ENCODE measurements at places on chromosomes 5 and 9.
A peak's percentile ranks its signal among the peaks of the same experiment; 100 is the strongest.

GRCh38 chr5:132220491-132220890, 7.2 kb downstream of the P4HA2 start:
- no peak for DNase-seq

- DNase-seq = no peak
Measured at GRCh38 chr9:84061613-84062193, 81.1 kb downstream of the RMI1 start.

- DNase-seq = no peak
Measured at GRCh38 chr9:113223963-113224362, 2.6 kb downstream of the SLC31A1 start.

GRCh38 chr9:22256381-22256780, 190.2 kb upstream of the DMRTA1 start:
- no peak for DNase-seq

DNA sequence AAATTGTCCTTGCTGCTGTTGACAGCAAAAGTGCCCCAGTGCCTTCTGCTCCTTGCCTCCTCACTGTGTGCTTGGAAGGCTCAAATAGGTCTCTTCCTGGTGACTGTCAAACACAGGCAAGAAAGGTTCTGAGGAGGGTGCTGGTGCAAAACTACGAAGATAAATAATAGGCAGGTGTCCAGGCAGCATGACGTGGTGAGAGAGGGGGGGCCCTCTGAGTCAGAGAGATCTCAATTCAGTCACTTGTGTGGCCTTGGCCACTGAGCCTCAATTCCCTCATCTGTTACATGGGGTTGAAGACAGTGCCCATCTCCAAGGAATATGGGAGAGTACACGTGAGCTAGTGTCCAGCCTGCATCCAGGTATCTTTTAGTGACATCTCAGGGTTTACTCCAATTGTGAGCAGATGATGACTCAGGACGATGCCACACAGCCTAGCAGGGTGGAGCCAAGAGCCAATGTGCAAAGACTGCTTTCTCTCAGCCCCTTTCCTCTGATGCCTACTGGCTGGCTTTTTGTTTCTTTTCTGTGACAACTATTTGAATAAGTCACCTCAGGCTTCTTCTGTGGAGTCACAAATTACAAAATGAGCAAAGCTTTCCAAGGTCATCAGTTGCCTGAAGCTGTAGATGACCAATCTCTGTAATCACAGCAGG, 29.7 kb upstream of the SMIM32 start:
- no peak for DNase-seq

DNA sequence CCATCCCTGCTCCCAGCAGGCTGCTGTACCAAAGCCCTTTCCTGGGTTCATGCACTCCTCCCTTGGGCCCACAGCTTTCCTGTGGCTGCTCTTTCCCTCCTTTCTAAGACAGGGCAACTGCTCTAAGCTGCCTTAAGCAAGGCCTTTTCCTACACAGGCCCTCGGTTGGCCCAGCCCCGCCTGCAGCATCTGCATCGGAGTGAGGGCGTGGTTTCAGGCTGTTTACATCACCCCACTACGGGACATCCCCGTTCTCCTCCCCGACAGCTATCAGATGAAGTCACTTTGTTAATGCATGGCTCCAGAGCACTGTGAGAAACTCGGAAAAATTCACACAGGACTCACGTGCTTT, 3.4 kb downstream of the DPH7 start:
- no peak for DNase-seq

DNA sequence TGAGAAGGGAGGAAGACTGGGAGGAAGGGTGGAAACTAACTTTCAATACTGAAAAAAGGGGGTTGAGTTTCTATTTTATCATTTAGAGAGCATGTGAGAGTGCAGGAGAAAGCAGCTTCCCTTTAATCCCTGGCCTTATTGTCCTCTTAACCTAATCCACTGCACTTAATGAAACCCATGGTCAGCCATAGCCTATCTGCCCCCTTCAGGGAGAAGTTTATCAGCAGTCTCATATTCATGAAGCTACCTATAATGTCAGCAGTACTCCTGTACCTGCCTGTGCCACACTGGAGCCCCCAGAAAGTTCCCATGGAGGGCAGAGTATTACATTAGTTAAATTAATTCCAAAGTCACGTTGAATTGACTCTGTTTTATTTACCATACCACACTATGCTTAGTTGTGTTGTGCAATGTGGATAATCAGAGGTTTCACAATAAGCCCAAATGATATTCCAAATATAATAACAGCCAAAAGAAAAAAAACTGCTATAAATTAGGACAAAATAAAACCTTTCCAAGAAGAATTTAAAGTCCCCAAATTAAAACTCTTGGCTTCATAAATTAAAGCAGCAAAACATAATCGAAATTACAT, 62.9 kb downstream of the MUSK start:
- DNase-seq = no peak

GRCh38 chr9:113343732-113344231, 3.7 kb upstream of the WDR31 start:
- DNase-seq = peak; percentile 74

- no peak for DNase-seq
Measured at GRCh38 chr5:201672-202071, 10.4 kb downstream of the LRRC14B start.

DNA sequence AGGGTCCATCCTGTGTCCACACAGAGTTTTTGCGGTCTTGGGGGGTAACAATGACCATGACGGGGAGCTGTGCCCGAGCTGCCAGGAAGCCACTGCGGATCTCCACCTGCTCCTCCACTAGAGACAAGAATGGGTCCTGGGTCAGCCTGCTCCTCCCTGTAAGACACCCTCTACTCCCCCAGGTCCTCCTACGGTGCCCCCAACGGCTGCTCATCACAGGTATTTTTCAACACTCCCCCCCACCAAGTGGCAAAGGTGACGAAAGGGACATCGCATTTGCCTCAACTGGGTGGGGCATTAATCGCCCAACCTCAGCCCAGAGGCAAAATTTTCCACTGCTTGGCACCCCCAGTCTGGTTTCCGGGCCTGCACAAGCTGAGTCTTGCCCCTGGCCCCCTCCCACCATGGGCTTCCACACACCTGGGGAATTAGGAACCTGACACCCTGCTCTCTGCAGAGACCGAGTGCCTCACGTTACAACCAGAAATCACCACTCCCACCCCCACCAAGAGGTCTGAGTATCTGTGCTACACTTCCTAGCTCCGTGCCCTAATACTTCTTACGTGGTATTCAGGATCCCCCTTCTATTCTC, 9.6 kb downstream of the NOL6 start:
- DNase-seq = no peak

DNA sequence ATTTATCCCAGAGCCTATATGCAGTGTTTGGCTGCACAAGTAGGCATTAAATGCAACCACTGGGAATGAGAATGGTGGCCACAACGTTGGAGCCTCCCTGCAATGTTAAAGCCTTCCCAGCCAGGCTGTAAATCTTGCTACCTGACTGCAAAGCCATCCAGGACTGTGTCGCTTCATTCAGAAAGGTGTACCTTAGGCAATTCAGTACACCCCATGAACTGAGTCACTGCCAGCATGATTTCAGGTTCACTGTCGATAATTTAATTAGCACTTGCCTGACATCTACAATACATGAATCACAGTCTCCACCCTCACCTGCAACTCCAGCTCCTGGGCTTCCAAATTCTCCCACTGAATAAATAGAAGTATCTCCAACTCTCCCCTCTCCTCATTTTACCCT, 108.4 kb downstream of the SLIT3 start:
- no peak for DNase-seq

GRCh38 chr9:89466451-89467277, 31.2 kb downstream of the SEMA4D start:
- DNase-seq = peak; percentile 34

DNA sequence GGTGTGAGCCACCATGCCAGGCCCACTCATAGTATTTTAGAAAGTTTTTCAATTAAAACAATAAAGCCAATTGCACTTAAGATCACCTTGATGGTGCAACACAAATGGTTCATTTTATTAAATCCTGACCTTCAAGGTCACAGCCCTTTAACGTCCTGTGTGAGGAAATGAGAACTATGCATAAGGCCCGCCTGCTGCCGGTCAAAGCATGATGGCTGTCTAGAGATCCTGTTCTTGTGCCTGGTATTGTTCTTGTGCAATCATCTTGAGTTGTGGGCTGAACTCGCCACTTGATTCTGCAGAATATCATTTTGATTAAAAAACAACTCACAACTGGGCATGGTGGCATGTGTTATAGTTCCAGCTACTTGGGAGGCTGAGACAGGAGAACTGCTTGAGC, 43.6 kb upstream of the FBXW11 start:
- DNase-seq = no peak

GRCh38 chr5:127031863-127032232, 1.5 kb upstream of the MARCHF3 start:
- no peak for DNase-seq

- DNase-seq = no peak
Measured at GRCh38 chr9:27198190-27198589, 89.2 kb downstream of the TEK start.

- DNase-seq = no peak
Measured at GRCh38 chr5:132489051-132489770, 1.4 kb downstream of the IRF1 start.

GRCh38 chr5:133749331-133749985, 137.1 kb upstream of the FSTL4 start:
- DNase-seq = no peak

All from left kidney (tissue), 8 donors.